Occipital lobe (tissue), 3 donors: ENCODE measurements at places on chromosomes 11 and 22. TPM values are rescaled to one million over a fixed set of nuclear protein-coding genes. Genes with fewer than 3 reads are reported as not detected.
A peak's percentile ranks its signal among the peaks of the same experiment; 100 is the strongest.

GRCh38 chr11:70381872-70382861 lies 16.2 kb upstream of the CTTN start:
- DNase-seq = no peak

GRCh38 chr22:50314081-50314454 lies 6.6 kb upstream of the PLXNB2 start:
- no peak for DNase-seq

- DNase-seq = no peak
Measured at GRCh38 chr22:44379817-44380755, 67.3 kb upstream of the SHISAL1 start.

GRCh38 chr11:28176351-28176750 lies 68.2 kb downstream of the METTL15 start:
- DNase-seq = no peak

DNA sequence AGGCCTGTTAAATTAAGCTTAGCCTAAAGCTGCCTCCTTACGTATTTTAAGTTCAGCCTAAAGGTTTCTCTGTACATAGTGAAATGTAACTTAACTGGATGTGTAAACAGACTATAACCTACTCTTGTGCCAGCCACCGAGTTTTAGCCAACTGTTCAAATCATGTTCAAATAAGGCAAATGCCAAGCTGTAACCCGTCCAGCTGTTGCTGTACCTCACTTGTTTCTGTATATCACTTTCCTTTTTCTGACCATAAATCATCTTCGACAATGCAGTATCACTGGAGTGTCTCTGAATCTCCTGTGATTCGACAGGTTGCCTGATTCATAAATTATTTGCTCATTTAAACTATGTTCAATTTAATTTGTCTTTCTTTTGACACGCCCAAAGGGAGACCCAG lies 4.0 kb upstream of the PLAAT5 start:
- no peak for DNase-seq

GRCh38 chr22:27667121-27667843 lies 134.3 kb downstream of the MN1 start:
- no peak for DNase-seq

GRCh38 chr22:22955276-22955798 lies 67.7 kb downstream of the IGLL5 start:
- DNase-seq = no peak

DNA sequence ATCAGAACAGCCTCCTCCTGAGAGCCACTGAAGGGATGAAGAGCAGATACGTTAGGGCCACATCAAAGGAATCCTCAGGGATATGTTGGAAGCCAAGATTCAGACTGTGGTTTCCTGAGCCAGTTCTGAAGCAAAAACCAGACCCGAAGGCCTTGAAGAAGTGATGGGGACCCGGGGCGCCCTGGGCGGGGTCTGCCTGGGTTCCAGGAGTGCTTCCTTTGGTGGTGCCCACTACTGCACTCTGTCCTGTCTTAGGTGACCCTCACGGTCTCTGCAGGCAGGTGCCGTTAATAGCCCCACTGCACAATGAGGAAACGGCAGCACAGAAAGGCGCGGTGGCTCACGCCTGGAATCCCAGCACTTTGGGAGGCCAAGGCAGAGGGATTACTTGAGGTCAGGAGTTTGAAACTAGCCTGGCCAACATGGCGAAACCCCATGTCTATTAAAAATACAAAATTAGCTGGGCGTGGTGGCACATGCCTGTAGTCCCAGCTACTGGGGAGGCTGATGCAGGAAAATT lies 12.9 kb upstream of the SH3BP1 start:
- DNase-seq = no peak

GRCh38 chr11:92580908-92581307 lies 356.3 kb downstream of the FAT3 start:
- no peak for DNase-seq

GRCh38 chr11:5364214-5364613 lies 12.9 kb downstream of the OR51B6 start:
- no peak for DNase-seq

GRCh38 chr11:34236572-34236971 lies 121.2 kb downstream of the ABTB2 start:
- no peak for DNase-seq

GRCh38 chr22:25166266-25167040 lies 33.2 kb upstream of the CRYBB3 start:
- DNase-seq = no peak

DNA sequence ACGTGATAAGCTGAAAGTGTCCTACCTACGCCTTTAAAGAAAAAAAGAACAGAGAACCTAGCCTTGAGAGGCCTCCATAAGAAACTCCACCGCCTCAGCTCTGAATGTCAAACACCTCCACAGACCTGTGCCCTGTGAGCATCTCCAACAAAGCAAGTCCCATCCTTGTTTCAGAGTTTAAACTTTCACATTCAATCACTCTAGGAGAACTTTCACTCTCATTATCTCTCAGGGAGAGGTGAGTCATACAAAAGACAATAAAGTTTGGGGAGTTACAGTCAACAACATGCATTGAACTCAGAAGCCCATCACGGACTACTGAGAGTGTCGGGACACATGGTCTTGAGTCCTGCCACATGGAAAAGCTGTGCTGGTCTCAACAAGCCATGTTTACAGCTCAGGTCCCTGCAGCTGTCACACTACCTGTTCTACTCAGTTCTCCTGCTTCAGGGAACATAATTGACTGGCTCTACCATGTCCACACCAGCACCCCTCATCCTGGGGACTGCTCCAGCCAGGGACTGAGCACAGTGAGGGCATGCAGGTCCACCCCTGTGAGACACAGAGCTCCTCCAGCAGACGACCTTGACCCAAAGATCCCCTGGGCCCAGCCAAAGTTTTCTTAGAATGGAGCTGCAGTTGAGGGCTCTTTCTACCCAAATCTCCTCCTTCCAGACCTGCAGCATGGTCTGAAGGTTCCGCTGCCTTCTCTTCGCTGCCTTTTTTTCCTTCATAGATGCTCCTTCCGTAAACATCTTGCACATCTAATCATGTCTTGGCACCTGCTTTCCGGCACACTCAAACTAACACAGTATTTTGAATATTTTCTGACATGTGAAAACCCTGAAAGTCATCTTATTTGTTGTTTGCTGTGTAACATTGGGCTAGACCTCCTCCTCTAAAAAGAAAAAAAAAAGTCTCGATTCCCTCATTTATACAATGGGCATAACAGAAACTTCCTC lies 114.9 kb downstream of the ETS1 start:
- DNase-seq = no peak

DNA sequence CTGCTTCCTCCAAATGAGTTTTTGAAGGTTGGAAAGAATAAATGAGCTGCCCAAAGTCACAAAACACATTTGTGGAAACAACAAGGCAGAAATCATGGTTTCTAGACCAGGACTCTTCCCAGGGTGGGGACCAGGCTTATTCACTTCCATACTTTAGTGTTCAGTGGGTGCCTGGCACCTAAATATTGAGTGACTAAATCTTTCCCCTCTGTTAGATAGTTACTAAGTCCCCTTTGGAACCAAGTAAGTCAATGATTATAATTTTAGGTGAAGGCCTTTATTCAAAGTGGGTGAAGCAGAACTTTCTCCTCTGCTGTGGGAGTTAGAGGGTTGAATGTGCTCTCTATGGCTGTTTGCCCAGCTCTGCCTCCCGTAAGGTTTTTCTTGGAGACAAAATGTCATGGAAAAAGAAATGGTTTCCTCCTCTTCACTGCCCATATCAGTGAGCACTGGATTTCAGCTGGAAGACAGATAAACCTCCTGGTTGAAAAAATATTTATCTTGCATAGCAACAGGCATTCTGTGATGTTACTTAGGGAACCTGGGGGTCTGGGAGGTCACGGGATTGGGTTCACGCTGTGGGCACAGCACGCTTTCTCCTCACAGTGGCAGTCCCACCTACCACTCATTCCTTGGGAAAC lies 117.8 kb downstream of the CCDC81 start:
- no peak for DNase-seq

DNA sequence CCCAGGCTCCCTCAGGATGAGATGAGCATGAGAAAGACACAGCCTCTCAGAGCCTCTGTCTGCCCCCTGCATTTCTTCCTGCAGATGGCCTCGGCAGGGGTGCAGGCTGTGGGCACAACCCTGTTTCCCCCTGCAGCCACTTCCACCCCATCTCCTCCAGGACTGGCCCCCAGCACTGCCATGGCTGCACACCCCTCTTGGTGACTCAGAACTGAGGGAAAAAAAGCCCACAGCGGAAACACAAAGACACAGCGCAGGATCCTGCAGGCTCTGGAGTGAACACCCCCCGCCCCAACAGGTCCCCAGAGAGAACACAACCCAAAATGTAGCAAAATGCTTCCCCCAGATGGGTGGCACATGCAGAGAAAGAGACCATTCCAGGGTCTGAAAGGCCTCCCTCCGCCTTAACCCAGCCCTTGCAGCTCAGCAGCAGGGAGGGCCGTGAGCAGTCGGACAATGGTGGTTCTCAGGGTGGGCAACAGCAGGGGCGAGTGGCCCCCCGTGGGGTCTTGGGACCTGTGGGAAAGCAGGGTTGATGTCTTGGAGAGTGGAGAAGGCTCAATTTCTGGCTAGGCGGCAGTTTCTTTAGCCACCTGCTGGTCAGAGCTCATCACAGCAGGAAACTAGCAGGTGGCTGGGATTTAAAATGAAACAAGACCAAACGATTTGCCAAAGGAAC lies 8.0 kb downstream of the TUBGCP6 start:
- DNase-seq = no peak

DNA sequence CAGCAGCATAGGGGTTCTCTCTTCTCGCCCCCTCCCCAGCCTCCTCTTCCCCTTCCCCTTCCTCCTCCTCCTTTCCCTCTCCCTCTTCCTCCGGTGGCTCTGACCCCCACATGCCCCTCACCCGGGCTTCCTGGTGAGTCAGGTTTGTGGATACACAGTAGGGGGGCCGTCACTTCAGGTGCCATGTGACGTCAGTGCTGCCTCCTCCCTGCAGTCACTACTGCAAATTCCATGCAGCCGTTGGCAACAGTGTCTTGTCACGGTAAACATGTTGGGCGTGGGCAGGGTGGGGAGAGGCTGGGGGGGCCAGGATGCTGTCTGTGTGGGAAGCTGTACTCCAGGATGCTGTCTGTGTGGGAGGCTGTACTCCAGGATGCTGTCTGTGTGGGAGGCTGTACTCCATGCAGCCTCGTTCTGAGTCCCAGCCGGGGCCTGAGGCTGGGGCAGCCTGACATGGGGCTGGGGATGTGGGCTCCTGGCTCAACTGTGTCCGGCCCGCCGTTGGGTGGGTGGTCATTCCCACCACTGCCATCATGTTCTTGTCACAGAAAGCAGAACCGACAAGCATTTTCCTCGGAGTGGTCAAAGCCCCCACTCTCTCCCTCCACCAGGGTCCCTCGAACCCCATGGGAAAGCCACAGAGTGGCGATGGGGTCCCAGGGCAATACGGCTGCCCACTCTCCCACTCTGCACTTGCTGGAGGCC lies 2.4 kb upstream of the MUC2 start:
- DNase-seq = peak; percentile 41

DNA sequence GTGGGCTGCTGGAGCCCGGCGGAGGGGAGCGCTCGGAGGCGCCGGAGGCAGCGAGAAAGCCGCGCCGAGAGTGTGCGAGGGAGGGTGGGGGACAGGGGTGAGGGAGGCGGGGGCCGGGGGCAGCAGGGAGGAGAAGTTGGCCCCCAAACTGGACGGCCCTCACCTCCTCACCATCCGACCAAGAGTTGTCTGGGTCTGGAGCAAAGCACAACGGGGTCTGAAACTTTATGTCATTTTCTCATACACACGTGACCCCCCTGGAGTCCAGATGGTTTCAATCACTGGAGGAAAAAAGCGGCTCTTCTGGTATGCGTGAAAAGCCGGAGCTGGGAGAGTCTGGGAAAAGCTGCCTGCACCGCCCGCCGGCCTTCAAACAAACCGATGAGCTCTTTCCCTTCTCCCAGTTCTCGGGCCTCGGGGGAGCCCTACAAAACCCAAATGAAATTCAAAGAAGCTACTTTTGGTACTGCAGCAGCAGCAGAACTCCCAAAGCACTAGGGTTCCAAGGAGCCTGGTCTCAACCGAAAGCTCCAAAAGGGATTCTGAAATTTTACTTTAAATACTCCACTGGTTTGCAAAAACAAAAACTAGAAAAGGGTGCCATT lies 39.7 kb upstream of the AKIP1 start:
- peak; percentile 27 for DNase-seq

GRCh38 chr11:17148536-17148935 lies 59.2 kb downstream of the PIK3C2A start:
- no peak for DNase-seq

- DNase-seq = no peak
Measured at GRCh38 chr11:27022659-27023251, 17.9 kb upstream of the BBOX1 start.

The PAMR1 gene
- total RNA-seq = 3.0 TPM

The TBCEL gene
- 62.2 TPM for total RNA-seq

The GAB4 gene
- not detected for total RNA-seq

The IGF2 gene
- 25.6 TPM for total RNA-seq

The OR52I1 gene
- not detected for total RNA-seq

The ALKBH3 gene
- 33.5 TPM for total RNA-seq

The KCNK4 gene
- total RNA-seq = 3.0 TPM
